ENCODE measurements at places on chromosomes 6 and 20.

DNA sequence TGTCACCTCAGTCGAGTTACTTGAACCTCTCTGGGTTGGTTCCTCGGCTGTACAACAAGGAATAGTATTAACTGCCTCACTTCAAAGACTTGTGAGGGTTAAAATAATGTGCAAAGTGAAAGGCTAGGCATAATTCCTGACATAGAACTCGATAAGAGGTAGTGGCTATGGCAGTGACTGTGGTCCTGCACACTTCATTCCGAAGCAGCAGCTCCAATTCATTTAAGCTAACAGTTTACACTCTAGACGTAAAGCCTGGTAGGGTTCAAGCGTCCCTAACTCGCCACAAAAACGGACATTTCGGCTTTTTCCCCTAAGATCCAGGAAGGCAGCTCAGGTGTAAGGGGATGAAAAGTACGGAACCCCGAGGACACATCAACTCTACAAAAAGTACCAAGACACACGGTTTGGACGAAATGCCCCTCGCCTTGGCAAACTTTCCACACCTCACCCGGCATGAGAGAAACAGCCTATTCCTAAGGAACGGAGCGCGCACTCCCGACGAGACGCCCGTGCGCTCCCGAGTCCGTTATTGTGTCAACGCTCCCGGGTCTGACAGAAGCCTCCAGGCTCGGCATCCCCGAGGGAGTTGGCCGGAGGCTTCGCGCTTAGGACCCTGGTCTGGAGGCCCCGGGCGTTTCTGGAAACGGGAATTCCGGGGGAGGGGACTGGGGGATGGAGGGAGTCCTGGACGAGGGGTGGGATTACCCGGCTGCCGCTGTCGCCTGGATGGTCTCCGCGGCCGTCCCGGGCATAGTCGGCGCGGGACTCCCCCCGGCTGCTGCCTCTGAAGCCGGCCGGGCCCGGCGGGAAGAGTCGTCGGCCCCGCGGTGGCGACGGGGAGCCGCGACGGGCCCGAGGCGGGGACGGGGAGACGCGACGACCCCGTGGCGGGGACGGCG lies 937 bp downstream of the ZNF318 start:
- peak; percentile 2 for DNase-seq

- DNase-seq: no peak
Measured at GRCh38 chr6:168052291-168052891, 26.6 kb downstream of the FRMD1 start.

GRCh38 chr20:62370807-62371587 lies 3.9 kb upstream of the LAMA5 start:
- no peak for DNase-seq

- no peak for DNase-seq
Measured at GRCh38 chr20:53950578-53950977, 119.8 kb downstream of the BCAS1 start.

Data from midbrain (tissue), 1 donor.